NCI-H774 (cell line): ENCODE measurements at places on chromosomes 1 and 21.

DNA sequence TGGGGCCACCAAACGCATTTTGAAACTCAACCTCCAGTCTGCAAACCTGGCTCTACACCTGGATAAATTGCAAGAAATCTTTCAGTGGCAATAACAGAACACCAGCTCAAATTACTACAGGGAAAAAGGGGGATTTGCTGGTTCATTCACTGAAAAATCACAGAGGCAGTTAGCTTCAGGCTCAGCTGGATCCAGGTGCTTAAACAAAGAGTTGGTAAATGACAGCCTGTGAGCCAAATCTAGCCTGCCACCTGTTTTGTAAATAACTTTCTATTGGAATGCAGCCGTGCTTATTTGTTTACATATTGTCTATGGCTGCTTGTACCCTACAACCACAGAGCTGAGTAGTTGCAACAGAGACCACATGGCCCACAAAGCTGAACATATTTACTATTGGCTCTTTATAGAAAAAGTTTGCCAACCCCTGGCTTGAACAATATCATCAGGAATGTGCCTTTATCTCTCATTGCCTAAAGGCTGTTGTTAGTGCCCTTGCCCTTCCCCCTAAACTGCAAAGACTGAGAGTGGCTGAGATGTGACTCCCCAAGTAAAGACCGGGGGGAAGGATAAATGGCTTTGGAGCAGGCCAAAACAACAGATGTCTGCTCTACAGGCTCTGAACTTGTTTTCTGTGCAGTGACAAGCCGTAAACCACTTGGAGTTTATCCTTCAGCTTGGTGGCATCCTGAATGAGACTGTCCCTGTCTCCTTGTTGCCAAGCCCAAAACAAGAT lies 21.5 kb upstream of the PTPRF start:
- no peak for DNase-seq

GRCh38 chr21:42937960-42938605 lies 12.7 kb upstream of the ERVH48-1 start:
- no peak for DNase-seq

GRCh38 chr1:236108027-236108648 lies 34.2 kb upstream of the GPR137B start:
- DNase-seq = no peak

DNA sequence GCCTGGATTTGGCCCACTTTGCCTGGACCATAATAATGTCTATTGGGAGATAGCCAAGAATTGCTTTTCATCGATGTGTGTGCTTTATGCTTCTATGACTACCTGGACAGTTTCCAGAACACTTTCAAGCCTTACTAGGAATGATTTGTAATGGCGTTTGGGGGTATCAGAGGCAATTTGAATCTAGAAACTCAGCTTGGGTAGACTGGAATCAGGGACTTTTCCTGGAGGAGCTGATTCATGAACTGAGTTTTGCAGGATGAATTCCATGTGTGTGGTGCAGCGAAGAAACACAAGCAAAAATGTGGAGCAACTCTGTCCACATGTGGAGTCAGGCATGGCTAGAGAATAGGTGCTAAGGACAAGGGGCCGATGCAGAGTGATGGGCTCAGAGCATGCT lies 11.9 kb upstream of the TMEM61 start:
- DNase-seq = no peak

DNA sequence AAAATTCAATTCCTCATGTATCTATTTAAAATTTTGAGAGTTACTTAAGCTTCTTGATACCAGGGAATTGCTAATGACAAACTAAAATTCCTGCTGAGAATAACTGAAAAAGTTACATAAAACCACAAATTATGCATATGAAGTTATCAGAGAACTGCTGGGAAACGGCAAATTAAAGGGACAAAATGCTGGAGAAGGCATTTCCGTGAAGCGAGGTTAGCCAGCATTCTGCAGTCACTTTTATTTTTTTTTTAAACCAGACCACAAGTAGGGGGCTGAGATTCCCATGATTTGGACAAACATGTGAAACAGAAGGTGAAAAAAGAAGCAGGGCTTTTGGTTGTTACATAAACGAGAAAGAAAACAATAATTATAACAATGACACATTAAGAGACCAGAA lies 737.6 kb upstream of the CHRM3 start:
- DNase-seq = no peak

- no peak for DNase-seq
Observed at GRCh38 chr1:53011175-53011574, 50.8 kb upstream of the PODN start.

GRCh38 chr1:12541274-12542137 lies 76.5 kb downstream of the DHRS3 start:
- DNase-seq = no peak

GRCh38 chr1:84598418-84598817 lies 24.2 kb upstream of the CTBS start:
- DNase-seq = no peak

GRCh38 chr1:84010136-84010535 lies 11.2 kb upstream of the TTLL7 start:
- DNase-seq = no peak

DNA sequence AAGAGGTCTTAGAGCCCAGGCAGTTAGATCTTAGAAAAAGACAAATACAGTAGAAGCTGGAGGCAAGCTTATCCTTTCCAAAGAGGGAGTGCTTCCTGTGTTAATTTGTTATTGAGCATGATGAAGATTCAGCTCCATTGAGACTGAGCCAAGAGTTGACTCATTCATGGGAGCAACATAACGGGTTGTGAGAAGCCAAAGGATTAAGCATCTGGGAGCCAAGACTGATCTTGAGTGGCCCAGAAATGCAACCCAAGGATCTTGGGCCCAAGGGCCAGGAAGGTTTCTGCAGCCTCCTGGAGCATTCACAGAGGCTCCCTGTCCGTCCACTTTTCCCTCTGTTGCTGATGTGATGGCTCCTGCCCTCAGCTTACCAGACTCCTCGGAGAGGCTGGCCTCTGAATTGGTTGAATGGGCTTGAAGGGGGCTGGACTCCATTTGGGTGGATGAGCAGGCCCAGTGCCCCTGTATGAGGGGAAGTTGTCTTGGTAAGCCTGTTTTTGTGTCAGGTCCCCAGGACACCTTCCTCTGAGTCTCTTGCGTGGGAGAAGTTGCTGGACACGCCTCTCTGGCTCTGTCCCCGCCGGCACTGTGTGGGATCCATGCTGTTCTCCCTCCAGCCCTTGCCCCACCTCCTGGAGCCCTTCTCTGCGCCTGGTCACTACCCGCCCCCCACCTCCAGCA lies 42.4 kb downstream of the PDE9A start:
- no peak for DNase-seq

DNA sequence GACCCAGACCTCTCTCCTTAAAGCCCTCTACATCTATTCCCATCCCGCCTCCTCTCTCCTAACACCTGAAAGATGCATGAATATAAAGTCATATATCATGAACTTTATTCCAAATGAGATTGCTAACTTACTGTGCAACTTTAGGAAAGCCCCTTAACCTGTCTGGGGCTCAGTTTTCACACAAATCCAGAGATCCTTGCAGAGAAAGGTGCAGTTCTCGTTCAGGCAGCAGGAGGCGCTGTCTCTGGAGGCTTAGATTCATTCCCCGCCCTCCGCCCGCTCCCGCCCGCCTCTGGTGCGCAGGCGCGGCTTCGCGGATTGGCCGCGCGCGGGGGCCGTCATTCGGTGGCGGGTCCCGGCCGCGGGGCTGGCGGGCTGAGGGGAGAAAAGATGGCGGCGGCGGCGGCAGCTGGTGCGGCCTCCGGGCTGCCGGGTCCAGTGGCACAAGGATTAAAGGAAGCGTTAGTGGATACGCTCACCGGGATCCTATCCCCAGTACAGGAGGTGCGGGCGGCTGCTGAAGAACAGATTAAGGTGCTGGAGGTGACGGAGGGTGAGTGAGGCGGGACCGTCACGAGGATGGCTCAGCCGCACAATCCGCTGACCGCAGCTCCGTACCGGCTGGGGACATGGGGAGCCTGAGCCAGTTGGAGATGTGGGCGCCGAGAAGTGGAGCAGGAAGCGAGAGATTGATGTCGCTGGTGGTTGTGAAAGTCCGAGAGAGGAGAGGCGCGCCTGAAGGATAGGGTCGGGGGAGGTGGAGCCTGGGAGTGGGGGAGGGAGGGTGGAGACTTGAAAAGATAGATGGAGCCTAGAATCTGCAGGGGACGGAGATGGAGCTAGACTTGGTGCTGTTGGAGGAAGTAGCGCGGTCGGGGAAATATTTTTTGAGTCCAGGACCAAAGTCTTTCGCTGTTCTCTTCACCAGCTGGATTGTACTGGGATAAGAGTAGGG lies at the start of gene IPO9:
Gene IPO9 (plus strand): TSS at position 338 of the 955 bp plus-strand sequence. CDS start 53 bp downstream, at position 391.
- peak; percentile 94 for DNase-seq

- DNase-seq = no peak
Observed at GRCh38 chr1:167056529-167057231, 33.5 kb downstream of the GPA33 start.

DNA sequence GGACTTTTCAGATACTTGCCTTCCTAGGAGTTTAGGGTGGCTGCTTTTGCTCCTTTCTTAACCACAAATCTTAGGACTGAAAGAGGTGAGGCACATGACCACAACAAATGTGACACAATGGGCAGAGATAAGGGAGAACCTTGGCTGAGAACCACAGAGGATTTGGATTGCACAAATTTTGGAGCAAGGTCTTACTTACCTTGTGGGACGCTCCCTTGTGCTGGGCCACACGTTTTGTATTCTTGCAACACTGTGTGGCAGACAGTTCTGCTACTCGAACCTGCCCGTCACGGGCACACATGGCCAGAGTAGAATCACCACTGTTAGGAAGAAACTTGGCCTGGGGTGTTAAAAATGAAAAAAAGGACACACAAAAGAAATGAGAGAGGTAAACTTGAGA lies 23.9 kb downstream of the DCAF8 start:
- DNase-seq = no peak

- no peak for DNase-seq
Observed at GRCh38 chr1:24250224-24250623, 63.1 kb upstream of the IFNLR1 start.

DNA sequence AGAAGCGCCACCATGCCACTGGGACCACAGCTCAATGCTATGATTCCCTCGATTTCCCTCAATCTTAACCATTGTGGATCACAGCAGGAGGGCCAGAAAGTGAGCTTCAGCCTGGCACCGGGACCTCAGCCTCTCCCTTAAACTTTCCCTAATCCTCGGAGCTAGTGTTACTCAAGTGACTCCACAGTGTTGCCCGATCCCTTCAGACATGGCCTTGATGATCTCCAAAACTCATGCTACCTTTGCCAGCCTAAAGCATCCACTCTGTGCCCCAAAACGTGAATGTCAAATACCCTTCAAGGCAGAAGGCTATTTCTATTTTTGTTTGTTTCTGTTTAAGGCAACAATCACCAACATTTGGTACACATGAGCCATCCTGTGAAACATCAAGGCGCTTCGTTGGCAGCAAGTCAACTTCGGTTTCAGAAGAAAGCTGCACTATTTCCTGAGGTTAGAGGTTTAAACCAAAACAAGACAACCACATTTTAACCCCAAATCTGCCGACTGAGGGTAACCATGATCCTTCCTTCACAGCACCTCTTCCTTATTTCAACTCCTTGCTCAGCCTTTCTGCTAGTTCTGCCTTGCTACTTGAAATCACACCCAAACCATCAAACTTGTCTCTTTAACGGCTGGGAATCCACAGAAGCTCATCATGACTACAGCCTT lies 94.4 kb upstream of the KRTAP19-8 start:
- DNase-seq = no peak

DNA sequence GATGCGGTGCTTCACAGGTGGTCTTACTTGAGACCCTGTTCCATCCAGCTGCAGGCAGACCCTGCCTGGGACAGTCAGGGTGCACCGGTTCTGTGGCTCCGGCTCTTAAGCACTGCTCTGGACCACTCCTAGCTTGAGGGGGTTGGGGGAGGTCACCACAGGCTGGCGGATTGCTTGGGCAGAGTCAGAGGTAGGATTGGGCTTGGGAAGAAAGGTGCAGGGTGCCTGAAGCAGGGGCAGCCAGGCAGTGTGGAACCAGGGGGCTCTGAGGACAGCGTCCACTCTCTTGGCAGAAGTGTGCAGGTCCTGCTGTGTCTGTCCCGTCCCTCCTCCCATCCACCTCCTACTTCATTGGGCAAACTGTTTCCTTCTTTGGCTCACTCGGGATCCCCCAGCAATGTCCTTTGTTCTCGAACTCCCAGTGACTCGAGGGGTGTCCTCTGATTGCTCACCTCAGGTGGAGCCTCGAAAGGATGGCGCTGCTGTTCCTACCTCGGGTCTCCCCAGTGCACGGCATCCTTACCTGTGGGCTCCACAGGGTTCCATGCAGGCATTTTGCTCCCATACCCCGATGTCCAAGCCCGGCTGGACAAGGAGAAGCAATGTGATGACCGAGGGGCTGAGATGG lies 1.7 kb downstream of the PDXK start:
- DNase-seq = no peak

DNA sequence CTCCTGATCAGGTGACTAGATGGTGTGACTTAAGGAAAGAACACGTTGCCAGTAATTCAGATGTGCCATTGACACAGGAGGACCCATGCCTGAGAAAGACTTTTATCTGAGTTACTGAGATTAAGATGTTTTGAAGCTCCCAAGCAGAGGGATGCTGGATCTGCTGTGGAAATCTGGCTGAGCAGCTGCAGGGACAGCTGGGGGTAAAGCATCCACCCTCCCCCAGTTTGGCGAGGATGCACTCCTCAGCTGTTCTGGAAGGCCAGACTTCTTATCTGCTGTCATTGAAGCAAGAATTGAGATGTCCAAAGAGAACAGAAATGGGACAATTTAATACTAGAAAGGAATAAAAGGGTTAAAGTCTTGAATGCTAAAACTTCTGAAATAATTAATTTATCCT lies 25.7 kb downstream of the TTC3 start:
- no peak for DNase-seq

DNA sequence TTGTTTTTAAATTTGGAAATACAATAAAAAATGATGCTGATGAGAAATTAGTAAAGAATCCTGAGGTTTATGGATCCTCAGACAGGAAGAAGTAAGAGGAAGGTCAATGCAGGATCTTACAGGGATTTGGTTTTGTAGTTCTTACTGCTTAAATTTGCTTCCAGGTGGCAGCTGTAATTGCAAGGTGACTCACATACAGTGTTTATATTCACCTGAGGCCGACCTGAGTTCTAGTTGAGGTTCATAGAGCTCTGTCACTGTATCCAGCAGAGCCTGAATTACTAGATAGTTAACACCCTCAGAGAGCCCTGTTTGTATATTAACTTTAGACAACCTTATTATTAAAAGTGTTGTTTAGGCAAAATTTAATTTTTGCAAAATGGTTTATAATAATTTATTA lies 1.4 kb upstream of the WDR26 start:
- no peak for DNase-seq

DNA sequence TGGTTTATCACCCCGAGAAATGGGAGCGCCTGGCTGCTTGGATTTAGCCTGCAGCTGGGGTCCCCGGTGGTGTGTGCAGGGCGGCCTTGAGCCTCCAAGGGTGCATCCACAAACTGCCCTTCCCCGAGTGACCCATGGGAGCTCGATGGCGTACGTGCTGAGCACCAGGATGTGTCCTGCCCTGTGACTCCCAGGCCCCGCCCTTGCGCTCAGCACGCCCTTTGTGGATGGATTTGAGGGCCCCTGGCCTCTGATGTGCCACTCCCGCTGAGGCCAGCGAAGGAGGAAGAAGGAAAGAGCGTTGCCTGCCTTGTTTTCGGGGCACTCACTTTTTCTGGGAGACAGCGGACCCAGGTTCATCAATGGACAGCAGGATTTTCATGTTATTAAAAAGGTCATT lies 1.7 kb upstream of the TFF3 start:
- DNase-seq = peak; percentile 45
